Urinary bladder (tissue), 4 donors: ENCODE measurements at places on chromosomes 11 and 22.

DNA sequence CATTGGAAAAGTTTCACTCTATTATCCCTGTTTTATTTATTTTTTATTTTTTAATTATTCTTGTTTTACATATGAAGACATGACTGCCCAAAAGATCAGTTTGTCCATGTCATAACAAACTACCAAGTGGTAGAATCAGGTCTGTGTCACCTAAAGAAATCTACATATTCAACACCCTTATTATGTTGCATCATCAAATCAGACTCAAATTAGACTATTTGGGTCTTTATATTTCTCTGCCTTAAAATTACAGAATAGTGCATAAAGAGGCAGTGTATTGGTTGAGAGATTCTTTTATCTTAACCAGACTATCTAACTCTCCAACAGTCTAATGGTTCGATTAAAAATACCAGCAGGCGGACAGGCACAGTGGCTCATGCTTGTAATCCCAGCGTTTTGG, 18.5 kb upstream of the ATP5MG start:
- no peak for DNase-seq

DNA sequence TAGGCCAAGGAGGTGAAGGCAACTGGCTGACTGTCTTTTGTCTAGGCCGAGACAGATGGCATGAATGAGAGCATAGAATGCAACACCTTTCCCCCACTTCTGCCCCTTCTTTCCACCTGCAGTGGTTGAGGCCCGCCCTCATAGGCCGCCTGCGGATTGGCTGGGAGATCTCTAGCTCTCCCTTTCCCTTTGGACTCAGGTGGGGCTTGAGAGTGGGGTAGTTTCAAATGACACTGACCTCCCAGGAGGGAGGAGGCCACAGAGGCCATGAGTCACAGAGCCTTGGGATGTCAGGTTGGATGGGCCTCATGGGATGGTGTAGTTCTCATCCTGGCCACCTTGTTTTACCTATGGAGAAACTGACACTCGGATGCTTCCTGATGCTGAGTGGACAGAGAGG, 9.1 kb downstream of the MICAL2 start:
- no peak for DNase-seq

- no peak for DNase-seq
Observed at GRCh38 chr11:118610773-118611432, 3.5 kb downstream of the PHLDB1 start.

- DNase-seq, result no peak
Observed at GRCh38 chr11:64903291-64903833, 13.6 kb downstream of the ATG2A start.

DNA sequence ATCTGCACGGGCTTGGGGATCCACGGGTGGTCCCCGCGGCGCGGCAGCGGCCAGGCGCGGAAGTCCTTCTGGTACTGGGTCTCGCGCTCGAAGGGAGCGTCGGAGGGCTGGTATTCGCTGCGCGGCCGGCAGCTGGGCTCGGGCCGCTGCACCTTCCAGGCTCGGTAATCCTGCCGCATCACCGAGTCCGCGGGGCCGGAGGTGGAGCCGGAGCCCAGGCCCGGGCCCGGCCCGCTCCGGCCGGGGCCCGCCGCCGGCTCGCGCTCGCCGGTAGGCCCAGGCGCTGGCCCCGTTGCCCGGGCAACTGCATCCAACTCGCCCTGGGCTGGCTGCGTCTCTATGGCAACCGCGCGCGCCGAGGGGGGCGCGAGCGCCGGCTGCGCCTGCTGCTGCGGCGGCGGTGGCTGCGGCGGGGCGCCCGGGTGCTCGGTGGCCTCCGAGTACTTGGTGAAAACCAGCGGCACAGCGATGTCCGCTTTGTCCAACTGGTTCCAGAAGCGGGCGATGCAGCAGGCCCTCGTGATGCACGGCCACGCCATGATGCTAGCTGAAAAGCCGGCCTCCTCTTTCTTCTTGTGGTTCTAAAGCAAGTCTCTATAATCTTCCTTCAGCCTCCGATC, 897 bp downstream of the MAP6 start:
- no peak for DNase-seq

- no peak for DNase-seq
Observed at GRCh38 chr11:15896530-15896929, 459.8 kb downstream of the SOX6 start.

GRCh38 chr22:46991666-46992065, 229.2 kb downstream of the TBC1D22A start:
- no peak for DNase-seq

DNA sequence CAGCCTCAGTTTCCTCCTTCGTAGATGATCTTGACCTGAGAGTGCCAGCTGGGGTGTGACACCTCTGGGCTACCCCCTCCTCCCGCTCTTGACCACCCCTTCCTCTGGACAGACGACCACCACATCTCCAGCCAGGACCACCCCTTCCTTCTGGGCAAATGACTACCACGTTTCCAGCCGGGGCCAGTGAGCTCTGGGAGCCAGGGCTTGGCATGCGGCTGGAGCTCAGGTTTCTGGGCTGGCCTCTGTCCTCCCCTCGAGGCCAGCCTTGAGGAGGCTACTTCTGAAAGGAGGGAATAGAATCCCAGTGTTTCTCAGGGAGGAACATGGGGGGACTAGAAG, 120.9 kb downstream of the KCNQ1OT1 start:
- DNase-seq, result no peak

- no peak for DNase-seq
Observed at GRCh38 chr22:20584872-20585638, 77.6 kb downstream of the MED15 start.

DNA sequence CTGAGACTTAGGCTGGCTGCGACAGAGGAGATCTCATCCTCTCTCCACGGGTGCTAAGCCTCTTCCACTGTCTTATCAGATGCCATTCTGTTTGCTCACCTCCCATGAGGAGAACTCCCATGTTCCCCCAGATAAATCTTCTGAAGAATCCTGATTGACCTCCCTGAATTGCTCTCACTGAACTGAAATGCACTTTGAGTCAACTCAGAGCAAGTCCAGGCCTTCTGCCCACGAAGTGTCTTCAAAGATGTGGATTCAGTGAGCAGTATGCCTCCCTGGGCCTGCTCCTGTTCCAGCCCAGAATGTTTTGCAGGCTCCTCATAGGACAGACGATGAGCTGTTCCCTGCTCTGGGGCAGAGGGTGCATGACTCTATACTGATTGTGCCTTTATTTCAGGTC, 17.4 kb downstream of the TUB start:
- DNase-seq, result no peak

GRCh38 chr11:18615628-18616392, 16.2 kb downstream of the MISFA start:
- DNase-seq, result no peak

GRCh38 chr11:19511066-19511412, 201.6 kb upstream of the NAV2 start:
- DNase-seq, result no peak

- no peak for DNase-seq
Observed at GRCh38 chr22:45254789-45255278, 14.1 kb upstream of the KIAA0930 start.

DNA sequence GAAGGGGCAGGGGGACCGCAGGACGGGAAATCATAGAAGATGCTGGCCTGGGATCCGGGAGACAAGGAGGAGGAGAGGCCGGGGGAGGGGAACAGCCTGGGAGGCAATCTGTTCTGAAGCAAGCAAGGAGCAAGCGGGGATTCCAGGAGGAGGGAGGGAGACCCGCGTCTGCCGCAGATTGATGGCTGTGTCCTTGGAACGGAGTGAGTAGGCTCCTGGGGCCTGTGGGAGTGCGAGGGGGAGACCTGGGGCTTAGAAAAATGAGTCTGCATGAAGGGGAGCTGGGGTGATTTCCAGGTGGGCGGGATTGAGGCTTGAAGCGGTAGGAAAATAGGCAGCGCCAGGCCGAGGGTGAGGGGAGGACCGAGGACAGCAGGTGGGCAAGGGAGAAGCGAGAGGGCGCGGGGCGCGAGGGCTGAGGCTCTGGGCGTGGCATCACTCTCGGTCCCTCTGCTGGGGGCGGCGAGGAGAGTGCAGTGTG, 1.6 kb upstream of the LRRC55 start:
- DNase-seq, result no peak

- no peak for DNase-seq
Observed at GRCh38 chr22:49592780-49593501, 234.7 kb downstream of the BRD1 start.

- DNase-seq, result no peak
Observed at GRCh38 chr22:19869497-19870152, 15.0 kb upstream of the GNB1L start.

GRCh38 chr22:38681582-38682335, at the start of gene TOMM22:
Gene TOMM22, plus strand, starts transcription at chr22:38681957. Its CDS starts 22 bp downstream, at chr22:38681979.
- no peak for DNase-seq

DNA sequence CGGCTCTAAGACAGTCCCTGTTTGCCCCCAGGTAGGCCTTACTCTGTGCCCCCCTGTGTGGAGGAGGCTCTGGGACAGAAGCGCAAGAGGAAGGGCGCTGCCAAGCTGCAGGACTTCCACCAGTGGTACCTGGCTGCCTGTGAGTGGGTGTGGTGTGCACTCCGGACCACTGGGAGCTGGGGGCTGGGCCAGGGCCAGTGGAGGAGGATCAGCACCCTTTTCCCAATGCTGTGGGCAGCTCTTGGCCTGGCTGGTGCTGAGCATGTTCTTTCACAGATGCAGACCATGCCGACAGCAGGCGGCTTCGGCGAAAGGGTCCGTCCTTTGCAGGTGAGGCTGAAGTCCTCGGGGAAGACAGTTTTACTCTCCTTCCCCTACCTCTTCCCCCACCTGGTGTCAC, 3.7 kb downstream of the SCO2 start:
- DNase-seq, result no peak

GRCh38 chr11:11979488-11980117, 28.8 kb downstream of the DKK3 start:
- no peak for DNase-seq

DNA sequence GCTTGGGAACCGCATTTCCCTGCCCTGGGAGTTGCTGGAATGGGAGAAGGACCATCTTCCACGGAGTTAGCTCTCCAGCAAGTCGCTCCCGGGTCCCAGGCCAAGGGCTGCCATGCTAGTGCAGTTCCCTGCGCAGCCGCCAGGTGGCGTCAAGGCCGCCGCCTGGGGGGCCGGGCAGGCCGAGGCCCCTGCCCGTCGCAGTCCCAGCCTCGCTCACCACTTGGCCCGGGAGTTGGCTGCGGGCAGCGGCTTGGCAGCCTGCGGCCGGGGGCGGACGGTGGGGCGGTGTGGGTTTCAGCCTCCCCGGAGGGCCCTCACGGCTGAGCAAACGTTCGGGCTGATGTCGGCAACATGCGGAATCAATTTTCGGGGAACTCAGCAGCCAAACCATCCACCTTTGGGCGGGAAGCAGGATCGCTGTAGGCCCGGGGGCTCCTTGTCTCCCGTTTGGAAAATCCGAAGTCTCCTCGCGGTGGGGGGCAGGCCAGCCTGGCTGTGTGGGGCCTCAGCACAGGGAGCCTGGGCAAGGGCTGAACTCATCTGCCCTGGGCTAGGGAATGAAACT, 415.1 kb downstream of the SOX6 start:
- no peak for DNase-seq

GRCh38 chr11:131580476-131580875, 210.1 kb downstream of the NTM start:
- no peak for DNase-seq

DNA sequence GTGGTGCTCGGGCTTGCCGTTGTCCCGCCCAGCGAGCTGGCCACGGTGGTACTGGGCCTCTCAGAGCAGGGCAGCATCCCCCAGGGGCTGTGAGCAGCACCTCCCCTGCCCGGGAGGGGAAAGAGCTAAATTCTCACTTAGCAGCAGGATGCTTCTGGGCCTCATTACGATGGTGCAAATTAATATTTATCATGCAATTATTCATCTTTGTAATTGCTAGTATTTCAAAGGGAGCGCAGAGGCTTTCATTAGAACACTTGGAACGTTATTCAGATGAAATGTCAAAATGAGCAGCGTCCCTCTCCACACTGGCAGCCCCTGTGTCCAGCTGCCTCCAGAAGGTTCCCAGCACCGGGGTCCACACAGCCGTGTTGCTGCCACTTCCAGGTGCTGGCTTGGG, 95.9 kb upstream of the PRR5 start:
- no peak for DNase-seq

DNA sequence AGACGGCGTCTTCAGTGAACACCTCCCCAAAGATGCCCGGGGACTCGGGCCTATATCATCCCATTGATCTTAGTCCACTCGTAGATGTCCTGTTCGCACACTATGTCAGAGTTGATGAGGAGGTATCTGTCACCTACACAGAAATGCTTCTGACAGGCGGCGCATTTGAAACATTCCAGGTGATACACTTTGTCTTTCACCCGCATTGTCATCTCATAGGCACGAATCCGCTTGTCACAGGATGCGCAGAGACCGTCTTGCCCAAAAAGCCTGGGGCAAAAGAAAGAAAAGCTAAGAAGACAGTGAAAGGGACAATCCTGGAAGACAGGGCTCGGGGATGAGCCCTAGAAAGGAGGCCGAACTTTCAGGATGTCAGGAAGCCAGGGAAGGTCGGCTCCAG, 32.6 kb downstream of the LMO2 start:
- DNase-seq, result no peak

- DNase-seq, result no peak
Observed at GRCh38 chr11:83156996-83157593, at the start of gene PCF11. Gene PCF11, plus strand, starts transcription at chr11:83157131. Its CDS starts 309 bp downstream, at chr11:83157440.

DNA sequence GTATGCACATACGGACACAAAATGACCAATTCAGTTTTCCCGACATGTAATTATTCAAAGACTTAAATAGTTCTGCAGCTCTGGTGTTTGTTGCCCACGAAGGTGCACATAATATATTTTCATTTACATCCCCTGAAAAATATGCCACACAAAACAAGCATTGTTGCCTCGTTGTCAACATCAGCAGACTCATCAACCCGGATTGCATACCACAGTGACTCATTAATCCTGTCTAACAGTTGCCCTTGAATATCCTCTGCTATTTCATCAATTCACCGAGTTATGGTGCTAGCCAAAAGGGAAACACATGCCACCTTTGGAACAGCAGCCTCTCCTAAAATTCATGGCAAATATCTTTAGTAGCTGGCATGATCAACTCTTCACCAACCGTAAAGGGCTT, 582.2 kb downstream of the LRRC4C start:
- no peak for DNase-seq

- no peak for DNase-seq
Observed at GRCh38 chr11:47552056-47552565, 821 bp downstream of the CELF1 start.

DNA sequence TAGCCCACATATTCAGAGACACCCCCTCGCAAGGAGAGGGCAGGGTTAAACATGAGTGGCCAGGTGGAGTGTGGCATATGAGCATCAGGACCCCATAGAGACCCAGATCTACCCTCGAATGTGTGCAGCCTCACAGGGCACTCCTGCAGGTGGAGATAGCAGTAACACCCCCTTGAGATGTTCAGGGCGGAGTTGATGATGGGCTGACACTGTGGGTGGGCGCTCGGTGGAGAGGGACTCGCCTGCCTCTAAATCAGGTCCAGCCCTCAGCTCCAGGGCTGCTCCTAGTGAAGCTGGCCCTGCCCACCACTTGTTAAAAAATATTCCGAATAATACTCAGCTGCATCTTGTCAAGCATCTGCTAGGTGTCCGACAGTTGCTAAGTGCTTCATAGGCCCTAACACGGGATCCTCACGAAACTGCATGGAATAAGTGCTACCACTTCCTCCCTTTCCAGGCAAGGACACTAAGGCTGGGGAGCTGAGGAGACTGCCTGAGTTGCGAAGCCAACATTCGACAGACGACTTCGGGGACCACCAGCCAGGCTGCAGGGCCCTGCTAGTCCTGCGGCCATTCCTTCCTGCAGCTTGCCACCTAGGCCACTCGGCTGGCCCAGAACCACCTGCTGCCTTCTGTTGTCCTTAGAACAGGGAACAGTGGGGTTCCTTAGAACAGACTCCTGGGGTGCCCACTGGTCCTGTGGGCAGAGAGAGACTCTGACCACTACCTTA, 74.0 kb upstream of the WNT11 start:
- no peak for DNase-seq

GRCh38 chr22:36323182-36323854, 64.4 kb downstream of the MYH9 start:
- DNase-seq, result no peak
